ENCODE measurements at places on chromosomes 2 and 18.
A peak's percentile ranks its signal among the peaks of the same experiment; 100 is the strongest.

GRCh38 chr2:204115137-204116056, 178.8 kb downstream of the ICOS start:
- DNase-seq, result peak; percentile 43

DNA sequence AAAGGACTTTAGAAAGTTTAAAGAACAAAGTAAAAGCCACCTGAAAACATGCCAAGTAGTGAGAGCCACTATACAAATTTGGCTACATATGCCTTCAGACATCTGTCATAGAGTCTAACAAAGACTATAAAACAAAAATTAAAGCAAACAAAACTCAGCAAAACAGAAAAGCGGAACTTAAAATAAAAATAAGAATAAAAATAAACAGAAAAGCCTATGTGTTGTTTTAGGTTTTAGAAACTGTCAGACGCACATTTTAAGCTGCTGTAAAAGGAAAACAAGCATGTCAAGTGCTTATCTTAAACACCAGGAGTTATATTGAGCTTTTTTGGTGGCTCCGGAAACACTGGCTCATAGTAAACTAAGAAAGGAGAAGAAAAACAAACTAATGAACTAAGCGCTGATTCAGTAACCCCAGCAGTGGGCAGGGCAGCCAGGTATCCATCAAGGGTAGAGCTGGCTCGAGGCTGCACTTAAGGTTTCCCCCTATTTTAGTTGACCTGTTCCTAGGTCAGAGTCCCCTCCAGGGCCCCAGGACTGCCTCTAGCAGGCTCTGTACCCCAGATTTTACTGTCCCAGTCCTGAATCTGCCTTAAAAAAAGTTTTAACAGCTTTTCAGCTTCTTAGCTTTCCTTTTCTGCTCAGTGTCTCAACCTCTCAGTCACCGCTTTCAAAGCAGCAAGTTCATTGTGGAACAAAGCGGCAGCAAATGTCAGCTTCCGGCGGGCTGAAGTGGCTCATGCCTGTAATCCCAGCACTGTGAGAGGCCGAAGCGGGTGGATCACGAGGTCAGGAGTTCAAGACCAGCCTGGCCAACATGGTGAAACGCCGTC, 15.4 kb upstream of the RMC1 start:
- DNase-seq, result no peak

GRCh38 chr18:31101183-31102024, 817 bp downstream of the DSC2 start:
- peak; percentile 15 for DNase-seq

DNA sequence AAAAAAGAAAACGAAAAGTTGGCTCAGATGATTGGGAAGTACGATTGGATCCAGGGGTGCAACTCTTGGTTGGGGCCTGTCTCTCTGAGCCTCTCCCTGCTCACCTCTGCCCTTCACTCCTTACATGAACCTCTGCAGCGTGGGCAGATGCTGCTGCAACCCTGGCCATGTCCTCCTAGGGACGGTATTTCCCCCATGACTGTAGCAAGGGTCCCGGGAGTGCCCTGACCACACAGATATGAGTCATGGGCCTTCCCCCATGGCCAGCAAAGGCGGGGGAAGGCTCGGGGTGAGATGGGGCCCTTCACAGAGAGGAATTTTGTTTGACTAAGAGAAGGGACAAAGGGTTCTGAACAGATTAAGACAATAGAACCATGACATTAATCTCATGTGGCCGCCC, 129.0 kb downstream of the NCK2 start:
- DNase-seq, result no peak

DNA sequence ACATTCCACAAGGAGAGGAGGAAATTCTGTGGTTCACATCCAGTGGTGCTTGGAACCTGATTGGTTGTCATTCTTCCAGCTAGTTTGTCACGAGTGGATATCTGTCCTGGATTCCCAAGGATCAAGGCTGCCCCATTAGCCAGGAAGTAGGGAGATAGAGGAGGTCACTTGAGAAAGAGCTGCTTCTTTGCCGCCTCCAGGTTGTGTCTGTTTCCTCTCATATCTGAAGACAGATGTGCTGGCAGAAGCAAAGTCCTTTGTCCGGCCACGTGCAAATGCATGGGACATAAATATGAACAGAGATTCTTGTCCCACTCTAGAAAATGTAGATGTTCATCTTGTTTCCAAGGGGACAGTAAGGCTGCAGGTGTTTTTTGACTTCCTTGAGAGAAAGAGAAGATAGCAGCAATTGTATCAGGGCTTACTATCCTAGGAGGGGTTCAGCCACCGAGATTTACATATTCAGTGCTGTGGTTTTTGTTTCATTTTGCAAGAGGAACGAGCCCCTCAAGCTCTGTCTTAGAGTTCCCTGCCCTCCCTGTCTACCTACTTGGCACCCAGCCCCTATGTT, 174.4 kb downstream of the RPIA start:
- DNase-seq, result no peak

DNA sequence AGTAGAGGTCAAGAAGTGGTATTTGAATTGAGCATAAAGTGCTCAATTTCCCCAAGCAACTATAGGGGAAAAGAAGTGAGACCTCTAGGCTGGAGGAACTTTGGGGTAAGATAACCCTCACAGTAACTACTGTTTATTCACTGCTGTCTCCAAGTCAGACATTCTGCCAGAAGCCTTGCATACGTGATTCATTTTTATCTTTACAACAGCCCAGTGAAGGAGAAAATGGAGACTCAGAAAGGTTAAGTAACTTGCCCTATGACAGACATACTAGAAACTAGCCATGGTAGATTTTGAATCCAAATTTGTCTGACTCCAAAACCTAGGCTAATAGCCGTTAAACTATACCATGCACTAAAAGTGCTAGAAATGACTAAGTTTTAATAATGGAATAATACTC, 28.4 kb downstream of the DNAJC10 start:
- no peak for DNase-seq

DNA sequence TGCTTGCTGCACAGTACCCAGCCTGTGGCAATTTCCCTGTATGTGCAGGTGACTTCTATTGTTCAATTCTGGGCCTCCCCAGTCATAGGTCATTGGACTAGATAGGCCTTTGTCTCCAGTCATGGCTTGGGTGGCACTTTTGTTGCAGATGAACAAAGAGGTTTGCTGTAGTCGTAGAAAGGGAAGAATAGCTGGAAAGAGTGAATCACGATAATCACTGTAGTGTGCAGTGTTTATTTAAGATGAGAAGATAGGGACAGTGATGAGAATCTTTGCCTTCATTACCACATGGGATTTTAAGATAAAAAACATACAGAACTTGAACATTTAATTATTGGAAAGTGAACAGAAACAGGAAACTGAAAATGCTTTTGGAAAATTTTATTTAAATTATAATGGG, 156.1 kb upstream of the CYRIA start:
- peak; percentile 52 for DNase-seq

GRCh38 chr2:106270471-106270891, 76.4 kb upstream of the UXS1 start:
- DNase-seq, result no peak

- no peak for DNase-seq
Observed at GRCh38 chr2:201656102-201656501, 12.8 kb upstream of the TMEM237 start.

GRCh38 chr2:11998626-11999378, 252.4 kb downstream of the LPIN1 start:
- DNase-seq, result no peak

DNA sequence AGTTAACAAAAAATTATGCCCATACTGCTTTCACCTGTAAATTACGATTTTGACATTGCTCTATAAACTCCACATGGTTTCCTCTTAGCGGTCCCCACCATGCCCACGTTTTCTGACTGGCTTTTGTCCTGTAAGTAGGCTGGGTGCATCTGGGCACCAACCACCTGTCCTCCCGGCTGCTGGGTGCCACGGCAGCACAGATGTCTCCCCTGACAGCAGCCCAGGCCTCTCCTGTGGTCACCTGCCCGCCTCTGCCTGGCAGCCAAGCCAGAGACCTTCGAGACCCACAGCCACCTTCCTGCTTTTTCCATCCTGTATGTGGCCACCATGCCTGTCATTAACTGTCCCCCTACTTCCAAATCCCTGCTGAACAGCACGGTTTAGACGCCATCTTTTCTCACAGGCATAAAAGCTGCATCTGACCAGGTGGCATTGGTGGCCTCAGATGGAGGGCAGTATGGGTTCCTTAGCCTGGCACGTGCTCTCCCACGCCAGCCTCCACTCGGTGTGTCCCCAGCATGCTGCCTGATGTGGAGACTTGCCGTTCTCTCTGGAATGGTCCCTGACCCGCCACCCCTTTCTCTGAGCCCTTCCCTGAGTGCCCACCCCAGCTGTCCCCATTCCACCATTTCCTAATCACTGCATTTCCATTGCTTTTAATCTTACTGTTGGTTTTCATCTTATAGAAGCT, 18.9 kb downstream of the SNORC start:
- DNase-seq, result no peak

DNA sequence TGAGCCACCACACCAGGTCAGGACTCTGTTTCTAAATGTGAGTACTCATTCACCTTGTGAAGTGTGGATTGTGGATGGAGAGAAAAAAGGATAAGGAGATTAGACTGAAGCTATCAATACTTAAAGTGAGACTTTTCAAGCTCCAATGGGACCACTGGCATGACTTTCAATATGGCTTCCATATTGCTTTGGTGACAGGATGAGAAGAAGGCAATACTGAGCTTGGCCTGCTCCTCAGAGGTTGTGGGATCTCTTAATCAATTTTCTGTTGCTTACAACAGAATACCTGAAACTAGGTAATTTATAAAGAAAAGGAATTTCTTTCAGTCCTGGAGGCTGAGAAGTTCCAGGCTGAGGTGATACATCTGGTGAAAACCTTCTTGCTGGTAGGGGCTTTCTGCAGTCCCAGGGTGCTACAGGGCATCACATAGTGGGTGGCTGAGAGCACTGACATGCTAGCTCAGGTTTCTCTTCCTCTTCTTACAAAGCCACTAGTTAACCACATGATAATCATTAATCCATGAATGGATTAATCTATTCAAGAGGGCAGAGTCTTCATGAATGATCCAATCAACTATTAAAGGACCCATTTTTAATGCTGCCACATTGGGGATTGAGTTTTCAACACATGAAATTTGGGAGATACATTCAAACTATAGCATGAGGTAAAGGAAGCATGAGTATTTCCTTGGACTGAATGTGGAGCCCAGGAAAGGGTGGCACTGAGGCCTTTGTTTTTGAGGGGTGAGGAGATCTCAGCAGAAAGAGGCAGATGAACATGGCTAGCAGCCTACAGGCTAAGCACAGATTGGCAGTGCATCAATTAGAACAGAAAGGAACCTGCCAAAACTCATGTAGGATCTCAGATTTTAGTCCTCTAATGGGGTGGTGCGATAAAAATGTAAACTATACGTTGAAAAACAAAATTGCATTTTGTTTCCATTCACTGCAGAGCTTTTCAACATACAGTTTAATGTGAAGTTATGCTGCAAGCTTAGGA, 274.5 kb downstream of the PIK3C3 start:
- no peak for DNase-seq

DNA sequence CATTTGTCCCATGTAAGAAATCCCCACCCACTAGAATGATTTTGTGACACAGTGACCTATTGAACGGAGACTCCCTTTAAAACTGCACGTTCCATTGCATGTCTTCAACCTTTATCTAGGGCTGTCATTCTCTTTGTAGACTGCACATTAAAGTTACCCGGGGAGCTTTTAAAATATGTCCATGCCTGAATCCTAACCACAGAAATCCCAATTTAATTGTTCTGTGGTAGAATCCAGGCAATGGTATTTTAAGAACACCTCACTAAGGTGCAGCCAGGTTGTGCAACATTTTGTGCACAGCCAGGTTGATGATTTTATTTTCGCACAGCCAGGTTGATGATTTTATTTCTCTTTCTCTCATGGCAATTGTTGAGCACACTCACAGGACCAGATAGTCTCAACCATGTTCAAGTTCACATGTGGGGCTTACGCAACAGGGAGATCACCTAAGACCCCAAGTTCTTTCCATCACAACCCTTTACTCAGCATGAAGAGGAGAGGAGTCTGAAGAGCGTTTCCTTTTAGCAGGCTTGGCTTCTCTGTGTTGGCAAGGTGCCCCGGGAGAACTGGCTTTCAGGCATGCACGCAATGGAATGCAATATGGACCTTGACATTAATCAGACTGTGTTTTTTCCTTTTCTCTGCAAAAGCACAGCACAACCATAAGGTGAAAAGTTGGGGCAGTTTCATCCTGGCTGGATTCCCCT, 467.3 kb upstream of the ETAA1 start:
- no peak for DNase-seq

GRCh38 chr2:9313443-9313842, 106.8 kb downstream of the ASAP2 start:
- no peak for DNase-seq
